ENCODE measurements at places on chromosomes 7 and 10.

DNA sequence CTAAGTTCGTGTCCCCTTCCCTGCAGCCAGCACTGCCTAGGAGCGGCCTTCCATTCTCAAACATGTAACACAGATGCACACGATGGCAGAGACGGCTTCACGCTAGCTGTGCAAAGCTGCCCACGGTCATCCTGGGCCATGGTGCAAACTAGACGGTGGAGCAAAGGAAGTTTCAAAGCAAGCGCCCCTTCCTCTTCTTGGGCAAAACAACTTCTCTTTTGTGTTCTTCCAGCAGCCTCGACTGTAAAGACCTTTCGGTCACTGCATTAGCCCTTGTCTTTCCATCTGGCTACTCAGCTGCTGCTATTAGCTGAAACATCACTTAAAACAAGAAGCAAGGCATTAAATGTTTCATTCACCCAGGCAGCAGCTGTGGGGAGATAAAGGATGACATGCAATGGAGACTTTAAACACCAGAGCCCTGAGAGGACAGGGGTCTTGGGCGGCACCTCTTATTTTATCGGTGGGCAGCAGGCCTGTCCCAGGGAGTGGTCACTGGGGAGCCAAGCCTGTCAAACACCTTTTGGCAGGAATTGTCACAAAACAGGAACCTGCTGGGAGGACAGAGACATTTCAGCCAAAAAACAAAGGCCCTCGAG lies 214.8 kb downstream of the KLF6 start:
- no peak for DNase-seq

DNA sequence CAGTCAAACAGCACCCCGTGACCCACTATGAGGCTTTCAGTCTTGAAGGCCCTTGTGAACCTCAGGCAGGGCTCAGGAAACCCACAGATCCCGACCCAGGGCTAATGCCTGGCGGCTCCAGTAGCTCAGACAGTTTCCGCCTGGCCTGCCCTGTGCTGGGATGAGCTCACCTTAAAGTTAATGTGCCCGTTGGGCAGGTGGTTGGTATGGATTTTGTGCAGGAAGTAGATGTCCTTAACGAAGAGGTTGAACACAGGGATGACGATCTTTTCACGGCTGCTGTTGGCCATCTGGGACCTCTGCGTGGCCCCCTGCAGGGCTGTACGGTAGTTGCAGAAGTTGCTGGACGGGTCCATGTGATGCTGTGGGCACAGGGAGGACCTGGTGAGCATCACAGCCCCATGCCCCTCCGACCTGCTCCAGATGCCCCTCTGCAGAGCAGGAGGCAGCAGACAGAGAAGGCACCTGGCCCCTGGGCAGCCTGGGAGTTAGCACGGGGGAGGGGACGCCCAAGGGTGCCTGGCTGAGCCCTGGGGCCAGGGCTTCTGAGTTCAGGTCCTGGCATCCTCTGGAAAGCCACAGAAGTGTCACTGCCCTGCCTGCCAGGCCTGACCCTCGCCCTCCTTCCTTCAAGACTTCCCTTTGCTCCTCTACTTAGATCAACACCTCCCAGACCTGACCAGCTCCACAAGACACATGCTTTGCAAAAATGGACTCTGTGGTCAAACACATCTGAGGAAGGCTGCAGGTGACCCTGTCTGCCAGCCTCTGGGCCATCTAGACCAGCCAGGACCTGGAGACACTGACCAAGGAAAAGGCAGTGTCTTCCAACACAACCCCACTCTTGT lies 59.8 kb downstream of the CSGALNACT2 start:
- no peak for DNase-seq

GRCh38 chr7:41869091-41869490 lies 166.2 kb upstream of the INHBA start:
- DNase-seq, result no peak

- no peak for DNase-seq
Measured at GRCh38 chr10:11757454-11757820, 15.3 kb downstream of the ECHDC3 start.

DNA sequence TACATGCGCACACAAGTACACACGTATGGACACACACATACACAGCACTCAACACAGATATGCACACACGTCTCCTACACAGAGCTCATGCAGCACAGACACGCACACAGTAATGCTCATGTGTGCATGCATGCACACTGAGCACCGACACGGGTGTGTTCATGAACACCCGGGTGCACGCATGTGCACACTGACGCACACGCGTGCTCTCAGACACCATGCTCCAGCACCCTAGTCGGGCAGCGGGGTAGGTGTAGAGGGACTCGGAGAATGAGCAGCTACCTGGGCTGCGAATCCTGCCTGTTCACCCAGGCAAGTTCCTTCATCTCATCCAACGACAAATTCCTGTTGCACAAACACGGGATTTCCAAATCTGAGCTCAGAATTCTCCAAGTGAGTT lies 184.7 kb downstream of the MAD1L1 start:
- DNase-seq, result no peak

GRCh38 chr10:12717981-12718707 lies 283.4 kb downstream of the CCDC3 start:
- DNase-seq, result no peak

- no peak for DNase-seq
Measured at GRCh38 chr10:9452056-9452455, 1397.6 kb downstream of the GATA3 start.

GRCh38 chr10:43461950-43462349 lies 25.0 kb downstream of the ZNF487 start:
- DNase-seq, result no peak

DNA sequence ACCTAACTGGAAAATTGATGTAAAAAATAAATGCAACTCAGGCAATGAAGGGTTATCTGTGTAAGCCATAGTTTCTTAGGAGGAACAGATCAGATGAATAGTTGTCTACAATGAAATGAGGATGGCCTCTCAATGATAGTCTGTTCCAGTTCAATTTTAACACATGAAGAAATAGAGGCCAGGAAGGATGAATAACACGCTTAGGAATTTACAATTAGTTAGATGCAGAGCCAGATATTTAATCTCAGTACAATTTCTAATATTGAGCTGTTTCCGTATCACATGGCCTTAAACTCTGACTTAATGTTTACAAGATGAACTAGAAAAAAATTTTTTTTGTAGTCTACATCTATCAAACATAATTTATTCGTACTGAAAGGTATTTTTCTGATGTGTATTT lies 176.6 kb downstream of the GALNT11 start:
- DNase-seq, result no peak

- DNase-seq, result no peak
Measured at GRCh38 chr7:117623606-117624005, 143.8 kb downstream of the CFTR start.

DNA sequence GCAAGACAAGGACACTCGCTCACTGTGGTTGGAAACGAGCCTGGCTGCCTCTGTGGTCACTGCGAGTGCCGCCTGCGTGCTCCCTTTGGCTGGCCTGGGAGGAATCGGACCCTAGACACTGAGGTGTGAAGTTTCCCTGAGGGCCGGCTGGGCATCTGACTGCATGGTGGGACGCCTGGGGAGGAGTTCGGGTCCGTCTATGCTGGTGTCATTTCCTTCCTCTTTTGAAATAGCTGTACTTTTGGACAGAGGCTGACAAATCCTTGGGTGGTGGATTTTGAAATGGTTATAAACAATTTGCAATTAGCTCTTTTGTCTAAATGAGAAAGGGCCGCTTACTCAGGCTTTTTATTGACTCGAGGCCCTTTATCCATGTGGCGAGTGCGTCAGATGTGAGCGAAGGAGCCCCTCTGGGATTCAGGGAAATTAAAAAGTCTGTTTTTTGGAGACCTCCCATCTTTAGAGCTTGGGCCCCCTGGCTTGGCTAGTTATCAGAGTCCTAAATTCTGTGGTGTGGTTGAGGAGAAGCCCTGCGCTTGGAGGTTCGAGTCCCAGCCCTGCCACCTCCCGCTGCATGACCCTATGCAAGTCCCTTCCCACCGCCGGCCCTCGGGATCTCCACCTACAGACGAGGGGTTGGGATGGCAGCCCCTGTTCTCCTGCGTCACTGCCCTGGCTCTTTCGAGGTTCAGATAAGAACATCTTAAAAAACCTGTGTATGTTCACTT lies 147.1 kb downstream of the RGS10 start:
- DNase-seq, result no peak

DNA sequence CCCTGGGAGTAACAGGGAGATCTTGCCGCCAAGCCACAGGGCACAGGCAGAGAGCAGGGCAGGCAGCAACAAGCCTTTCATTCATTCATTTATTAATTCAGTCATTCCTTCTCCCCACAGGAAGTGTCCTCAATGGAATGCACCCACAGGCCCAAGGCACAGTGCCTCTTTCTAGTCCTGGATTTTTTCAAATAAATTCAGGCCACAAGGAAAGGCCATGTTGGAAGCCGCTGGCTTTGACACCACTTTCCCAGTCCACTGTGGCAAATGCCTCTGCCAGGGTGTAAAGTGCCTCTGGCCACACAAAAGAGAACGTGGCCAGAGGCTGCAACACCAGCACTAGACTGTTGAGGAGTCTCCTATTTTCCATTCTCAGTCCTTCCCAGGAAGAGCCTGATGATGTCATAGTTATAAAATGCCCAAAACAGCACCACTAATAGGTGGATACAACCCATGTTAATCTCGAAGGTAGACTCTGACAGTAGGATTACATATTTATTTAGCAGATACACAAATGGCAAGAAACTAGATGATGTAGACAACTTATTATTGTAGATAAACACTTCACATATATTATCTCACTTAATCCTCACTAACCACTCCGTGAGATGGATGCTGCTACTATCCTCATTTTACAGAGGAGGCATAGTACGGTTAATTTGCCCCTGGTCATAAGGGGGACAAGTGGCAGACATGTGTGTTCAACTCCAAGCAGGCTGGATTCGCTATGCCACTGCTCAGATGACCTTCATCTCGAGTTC lies 5.5 kb downstream of the JAZF1 start:
- DNase-seq, result no peak

- DNase-seq, result no peak
Measured at GRCh38 chr7:28800150-28800549, 158.0 kb downstream of the TRIL start.

- DNase-seq, result no peak
Measured at GRCh38 chr10:43032613-43033012, 44.3 kb upstream of the RET start.

GRCh38 chr10:126904516-126904817 lies 761 bp upstream of the DOCK1 start:
- DNase-seq, result no peak

- DNase-seq, result no peak
Measured at GRCh38 chr10:68137171-68137570, 27.9 kb downstream of the MYPN start.

DNA sequence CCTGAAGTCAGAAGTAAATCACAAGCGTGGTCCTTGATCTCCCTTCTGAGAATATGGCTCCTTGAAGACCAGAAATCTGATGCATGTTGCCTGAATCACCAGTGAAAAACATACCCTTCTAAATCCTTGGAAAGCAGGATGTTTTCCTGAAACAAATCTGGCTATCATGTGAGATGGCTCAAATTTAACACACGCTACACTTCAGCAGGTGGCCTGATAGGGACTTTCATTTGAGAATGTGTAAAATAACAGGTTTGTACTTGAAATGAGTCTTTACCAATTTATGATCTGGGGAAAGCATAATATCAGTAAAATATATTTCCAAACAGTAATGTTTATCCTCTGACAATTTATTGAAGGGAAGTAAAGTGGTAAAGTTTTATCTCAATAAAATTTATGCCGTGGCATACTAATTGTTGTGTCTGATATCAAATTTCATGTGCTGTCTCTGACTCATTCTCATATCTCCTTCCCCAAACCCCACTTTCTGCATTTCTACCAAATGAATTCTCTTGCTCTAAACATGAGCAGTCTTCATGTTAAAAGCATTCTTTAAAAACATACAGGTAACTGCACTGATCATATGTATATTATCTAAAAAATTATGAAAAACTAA lies 17.4 kb downstream of the CYP3A4 start:
- DNase-seq, result no peak

DNA sequence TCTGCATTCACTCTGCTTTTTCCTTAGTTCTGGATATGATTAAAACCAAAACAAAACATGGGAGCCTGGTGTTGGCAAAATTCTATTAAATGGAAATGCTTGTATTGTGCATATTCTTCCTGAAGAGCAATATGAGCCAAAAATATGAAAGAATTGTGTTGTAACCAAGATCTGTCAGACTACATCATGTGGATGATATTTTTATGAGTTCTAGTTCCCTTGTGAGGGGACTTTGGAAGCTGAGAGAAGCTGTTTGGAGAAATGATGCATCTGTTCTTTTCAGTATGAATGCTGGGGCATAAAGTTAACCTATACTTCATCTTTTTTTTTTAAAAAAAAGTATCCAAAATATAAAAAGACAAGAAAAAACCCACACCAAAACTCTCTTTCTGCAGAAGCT lies 782.7 kb downstream of the ANKRD7 start:
- DNase-seq, result no peak

- DNase-seq, result no peak
Measured at GRCh38 chr10:88012641-88013040, 149.2 kb downstream of the PTEN start.

DNA sequence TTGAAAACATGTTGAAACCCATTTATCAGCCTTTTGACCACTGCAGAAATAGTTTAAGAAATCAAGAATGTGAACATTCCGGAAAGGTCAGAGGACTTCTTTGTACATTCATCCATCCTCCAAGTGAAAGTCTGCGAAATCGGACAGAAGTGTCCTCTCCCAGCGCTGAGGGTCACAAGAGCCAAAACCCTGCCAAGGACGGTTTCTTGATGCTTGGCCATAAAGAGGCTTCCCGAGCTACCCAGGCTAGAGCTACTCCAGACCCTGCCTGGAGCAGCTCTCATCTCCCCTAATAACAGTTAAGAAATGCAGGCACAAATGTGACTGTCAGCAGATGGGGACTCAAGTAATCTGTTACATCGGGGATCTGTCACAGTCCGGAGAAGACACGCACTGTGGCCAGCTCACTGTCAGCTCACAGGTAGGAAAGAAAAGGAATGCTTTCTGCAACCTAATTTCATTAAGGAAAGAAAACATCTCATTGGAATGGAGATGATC lies 4.5 kb upstream of the CYTH3 start:
- DNase-seq, result no peak

GRCh38 chr7:40324914-40325313 lies 190.1 kb downstream of the SUGCT start:
- DNase-seq, result no peak

DNA sequence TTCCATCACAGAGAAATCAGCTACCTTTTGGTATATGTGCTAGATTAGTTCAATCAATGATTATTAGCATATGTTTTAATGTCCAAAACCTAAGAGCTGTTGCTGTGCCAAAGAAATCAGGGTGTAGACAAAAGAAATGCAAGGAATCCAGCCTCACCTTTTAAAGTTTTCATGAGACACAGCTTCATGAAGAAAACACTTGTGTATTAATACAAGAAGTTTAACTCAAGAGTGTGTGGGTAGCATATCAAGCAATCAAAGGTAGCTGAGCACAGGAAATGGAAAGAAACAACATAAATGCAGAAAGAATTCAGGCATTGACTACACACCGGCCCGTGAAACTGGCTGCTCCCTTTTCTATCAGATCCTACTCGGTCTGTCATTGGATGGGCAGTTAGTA lies 76.0 kb upstream of the CAV2 start:
- no peak for DNase-seq

Data from activated T-cell treated with anti-CD3 and anti-CD28 coated beads, Interleukin-2, amount 50 U/mL, for 1 hour (primary cell).